Neuronal stem cell (in vitro differentiated cells): ENCODE measurements at places on chromosomes 16 and 17.

DNA sequence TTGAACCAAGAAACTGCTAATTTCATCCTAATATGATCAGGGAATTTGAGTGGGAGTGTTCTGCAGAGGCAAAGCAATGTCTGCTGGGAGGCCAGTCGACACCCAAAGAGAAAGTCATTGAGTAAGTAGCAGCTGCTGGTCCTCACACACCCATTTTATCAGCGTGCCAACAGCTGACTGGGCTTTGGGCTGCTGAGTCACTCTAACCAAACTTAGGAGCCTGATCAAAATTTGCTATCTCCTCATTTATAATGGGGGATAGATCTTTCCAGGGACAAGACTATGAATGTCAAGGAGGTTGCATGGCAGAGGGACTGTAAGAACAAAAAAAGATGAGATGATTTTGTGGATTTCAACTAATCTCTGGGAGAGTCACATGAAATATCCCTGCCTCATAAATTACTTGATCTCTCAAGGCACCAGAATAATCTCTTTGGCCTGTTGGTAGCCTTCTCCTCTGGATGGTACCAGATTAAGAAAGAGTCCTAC lies 32.9 kb downstream of the CPSF4L start:
- DNase-seq = no peak

GRCh38 chr17:31880311-31880710 lies 21.2 kb downstream of the UTP6 start:
- no peak for DNase-seq

GRCh38 chr17:38857271-38857670 lies 3.8 kb upstream of the RPL23 start:
- DNase-seq = no peak

GRCh38 chr17:27106347-27106981 lies 187.4 kb upstream of the WSB1 start:
- DNase-seq = no peak

- no peak for DNase-seq
Observed at GRCh38 chr16:52070341-52071057, 476.4 kb downstream of the TOX3 start.

- DNase-seq = no peak
Observed at GRCh38 chr17:81124377-81124776, 40.9 kb upstream of the PVALEF start.
